ENCODE measurements at places on chromosomes 11 and 22.

DNA sequence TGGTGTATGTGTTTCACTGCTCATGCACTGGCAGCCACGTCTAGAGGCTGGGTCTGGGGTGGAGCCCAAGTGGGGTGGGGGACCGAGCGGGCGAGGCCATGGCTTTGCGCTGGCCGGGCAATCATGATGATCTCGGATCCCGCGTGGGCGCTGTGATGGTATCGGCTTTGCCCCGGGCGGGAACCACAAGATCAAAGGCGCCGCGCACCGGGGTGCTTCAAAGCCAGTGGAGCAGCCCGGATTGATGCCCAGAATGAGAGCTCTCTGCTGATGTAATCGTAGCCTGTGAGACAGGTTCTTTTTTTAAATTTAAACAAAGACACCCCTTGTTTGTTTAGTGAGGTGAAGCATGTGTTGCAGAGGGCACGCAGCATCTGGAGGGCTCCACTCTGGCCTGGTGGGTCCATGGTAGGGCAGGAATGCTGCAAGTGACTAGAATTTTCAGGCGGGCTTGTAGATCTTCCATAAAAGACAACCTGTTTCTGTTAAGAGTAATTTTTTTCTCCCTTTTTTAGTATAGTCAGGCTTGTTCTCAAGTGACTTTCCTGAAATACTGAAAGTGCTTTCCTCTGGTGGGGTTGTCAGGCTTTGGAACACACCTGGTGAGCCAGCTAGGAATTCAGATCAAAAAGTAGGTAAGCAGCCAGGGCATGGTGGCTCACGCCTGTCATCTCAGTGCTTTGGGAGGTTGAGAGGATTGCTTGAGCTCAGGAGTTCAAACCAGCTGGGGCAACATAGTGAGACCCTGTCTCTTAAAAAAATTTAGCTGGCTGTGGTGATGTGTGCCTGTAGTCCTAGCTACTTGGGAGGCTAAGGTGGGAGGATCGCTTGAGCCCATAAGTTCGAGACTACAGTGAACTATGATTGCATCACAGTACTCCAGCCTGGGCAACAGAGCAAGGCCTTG, 40.7 kb downstream of the ZNRF3 start:
- DNase-seq, result no peak

GRCh38 chr22:19983741-19984140, 32.9 kb downstream of the ARVCF start:
- DNase-seq, result no peak

- no peak for DNase-seq
Observed at GRCh38 chr11:76802151-76802550, 19.0 kb downstream of the TSKU start.

DNA sequence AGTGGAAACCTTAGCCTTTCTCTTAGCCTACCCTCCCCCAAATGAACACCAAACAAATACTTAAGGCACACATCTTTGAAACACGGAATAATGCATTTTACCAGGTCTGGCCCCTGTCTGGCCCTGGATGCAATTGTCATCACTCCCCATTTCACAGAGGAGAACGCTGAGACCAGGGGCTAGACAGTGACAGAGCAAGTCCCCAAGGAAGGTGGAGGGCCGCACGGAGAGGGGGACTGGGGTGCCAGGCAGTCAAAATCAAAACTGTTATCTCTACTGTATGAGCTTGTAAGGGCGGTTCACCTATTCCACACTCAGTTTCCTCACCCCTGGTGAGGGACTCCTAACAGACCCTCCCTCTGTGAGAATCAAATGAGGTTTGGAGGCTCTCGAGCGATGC, 414.2 kb downstream of the SOX6 start:
- no peak for DNase-seq

DNA sequence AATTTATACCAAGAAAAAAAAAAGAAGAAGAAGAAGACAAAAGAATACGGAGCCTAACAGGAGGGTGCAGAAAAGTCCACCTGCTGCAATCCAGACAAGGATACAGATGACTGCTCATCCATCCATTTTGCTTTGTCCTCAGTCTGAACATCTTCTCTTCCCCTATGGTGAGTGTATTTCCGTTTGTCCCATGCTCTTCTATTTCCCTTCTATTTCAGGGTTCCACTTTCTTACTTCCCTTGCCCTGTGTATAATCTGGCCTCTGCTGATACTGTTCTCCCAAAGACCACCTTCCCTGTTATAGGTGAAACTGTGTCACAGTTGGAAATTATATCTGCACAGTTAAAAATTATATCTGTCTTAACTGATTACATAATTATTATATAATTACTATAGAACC, 48.7 kb upstream of the USP47 start:
- no peak for DNase-seq

- peak; percentile 65 for DNase-seq
Observed at GRCh38 chr11:75815345-75816168, 547 bp downstream of the UVRAG start.

GRCh38 chr22:40610329-40610850, 26.1 kb downstream of the MRTFA start:
- DNase-seq, result no peak
